Left ventricle myocardium inferior (tissue), 1 donor: ENCODE measurements at places on chromosomes 1 and 21. TPM values are rescaled to one million over a fixed set of nuclear protein-coding genes. Genes with fewer than 3 reads are reported as not detected.
A peak's percentile ranks its signal among the peaks of the same experiment; 100 is the strongest.

GRCh38 chr1:25807480-25808390, 7.7 kb downstream of the SELENON start:
- peaks cover 54% of the 10 kb centered on the region for H3K36me3 ChIP-seq
- peaks cover 82% of the 10 kb centered on the region for H3K4me1 ChIP-seq
- H3K27ac ChIP-seq: peak overlapping the region; percentile 83
- peak overlapping the region; percentile 43 for H3K4me3 ChIP-seq

DNA sequence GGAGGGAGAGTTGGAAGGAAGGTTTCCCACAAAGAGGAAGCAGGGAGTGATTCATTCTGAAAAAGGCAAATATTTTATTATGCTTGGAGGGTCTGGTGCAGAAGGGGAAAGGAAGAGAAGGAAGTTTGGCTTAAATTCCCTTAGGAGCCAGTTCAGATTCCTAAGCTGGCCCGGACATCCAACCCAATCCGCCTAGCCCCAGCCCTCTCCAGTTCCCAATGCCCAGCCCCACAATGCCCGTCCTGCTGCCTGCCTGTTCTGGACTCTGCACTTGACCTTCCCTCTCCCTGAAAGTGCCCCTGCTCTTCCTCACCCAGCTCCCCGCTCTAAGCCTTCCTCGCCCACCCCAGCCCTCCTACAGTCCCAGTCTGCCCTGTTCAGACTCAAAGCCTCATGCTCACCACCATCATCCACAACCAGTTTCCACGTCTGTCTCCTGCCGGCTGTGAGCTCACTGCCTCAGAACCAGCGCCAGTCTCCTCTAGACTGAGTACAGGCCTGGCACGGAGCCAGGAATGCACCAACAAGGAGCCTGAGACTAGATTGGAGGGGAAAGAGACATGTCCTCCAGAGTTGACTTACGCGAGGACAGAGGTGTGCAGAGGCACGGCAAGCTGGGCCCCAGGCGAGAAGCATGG, 18.9 kb downstream of the CAPN2 start:
- peak; percentile 72 for DNase-seq
- peaks cover 11% of the 10 kb centered on the region for H3K36me3 ChIP-seq
- H3K4me3 ChIP-seq: peak overlapping the region; percentile 21
- peaks cover 93% of the 10 kb centered on the region for H3K4me1 ChIP-seq

DNA sequence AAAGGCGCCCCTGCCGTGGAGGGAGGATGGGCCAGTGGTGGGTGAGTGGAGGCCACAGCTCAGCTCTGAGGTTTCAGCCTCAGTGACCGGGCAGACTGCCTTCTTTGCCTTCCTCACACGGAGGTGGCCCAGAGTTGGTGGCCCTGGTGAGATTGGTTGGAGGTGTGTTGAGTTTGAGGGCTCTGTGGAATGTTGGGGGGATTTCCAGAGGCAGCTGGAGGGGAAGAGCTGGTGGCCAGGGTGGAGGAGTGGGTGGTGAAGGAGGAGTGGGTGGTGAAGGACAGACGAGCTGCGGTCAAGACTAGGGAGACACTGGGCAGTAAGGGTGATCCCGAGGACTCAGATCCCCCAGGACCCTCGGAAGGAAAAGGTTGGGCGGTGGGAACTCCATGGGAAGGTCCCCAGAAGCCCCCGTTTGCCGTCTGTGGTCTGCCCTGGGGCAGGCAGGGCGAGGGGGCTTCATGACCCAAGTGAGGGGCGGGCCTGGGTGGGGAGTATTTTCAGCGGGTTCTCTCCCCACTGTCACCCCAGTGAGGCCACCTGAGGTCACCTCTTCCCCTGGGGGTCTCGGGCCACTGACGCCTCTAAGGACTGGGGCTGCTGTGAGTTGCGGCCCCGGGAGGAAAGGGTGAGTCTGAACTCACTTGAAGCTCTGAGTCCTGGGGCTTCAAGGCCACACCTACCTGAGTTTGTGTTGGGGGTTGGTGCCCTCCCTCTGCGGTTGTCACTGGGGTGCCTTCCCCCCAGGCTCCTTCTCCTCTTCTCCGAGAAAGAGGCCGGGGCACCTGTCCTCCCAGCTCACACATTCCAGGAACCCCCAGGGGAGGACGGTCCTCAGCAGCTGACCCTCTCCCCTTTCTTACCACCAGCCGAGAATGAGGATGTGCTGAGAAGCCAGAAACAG, 22.7 kb upstream of the PIK3CD start:
- no peaks in the 10 kb centered on the region for H3K36me3 ChIP-seq
- H3K4me3 ChIP-seq: no peak overlapping the region
- H3K27ac ChIP-seq: no peak overlapping the region
- H3K4me1 ChIP-seq: peaks cover 11% of the 10 kb centered on the region

GRCh38 chr1:172753964-172754363, 95.1 kb downstream of the FASLG start:
- no peaks in the 10 kb centered on the region for H3K36me3 ChIP-seq
- DNase-seq: no peak
- H3K4me3 ChIP-seq: no peak overlapping the region

GRCh38 chr1:207051191-207051943, at the start of gene YOD1:
Gene YOD1, minus strand, starts transcription at chr1:207051208. Its CDS starts 178 bp downstream, at chr1:207051030.
- no peak for DNase-seq
- H3K4me3 ChIP-seq: peak within 1 kb of the TSS; percentile 95

DNA sequence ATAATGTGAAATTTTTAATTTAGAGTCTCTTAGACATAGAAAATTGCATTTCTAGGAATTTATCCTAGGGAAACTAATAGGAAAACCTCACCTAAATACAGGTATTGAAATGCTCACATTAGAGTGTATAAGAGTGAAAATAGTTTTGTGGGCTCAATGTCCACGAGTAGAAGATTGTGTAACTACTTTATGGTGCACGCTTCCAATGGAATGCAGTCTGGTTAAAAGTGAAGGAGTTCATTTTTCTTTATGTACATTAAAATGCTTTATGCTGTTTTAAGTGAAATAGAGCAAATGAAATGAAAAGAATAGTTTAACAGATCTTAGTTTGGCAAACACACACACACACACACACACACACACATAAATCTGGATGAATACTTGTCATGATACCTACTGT, 278.2 kb downstream of the USP25 start:
- H3K36me3 ChIP-seq: no peaks in the 10 kb centered on the region
- no peak for DNase-seq
- H3K27ac ChIP-seq: no peak overlapping the region

DNA sequence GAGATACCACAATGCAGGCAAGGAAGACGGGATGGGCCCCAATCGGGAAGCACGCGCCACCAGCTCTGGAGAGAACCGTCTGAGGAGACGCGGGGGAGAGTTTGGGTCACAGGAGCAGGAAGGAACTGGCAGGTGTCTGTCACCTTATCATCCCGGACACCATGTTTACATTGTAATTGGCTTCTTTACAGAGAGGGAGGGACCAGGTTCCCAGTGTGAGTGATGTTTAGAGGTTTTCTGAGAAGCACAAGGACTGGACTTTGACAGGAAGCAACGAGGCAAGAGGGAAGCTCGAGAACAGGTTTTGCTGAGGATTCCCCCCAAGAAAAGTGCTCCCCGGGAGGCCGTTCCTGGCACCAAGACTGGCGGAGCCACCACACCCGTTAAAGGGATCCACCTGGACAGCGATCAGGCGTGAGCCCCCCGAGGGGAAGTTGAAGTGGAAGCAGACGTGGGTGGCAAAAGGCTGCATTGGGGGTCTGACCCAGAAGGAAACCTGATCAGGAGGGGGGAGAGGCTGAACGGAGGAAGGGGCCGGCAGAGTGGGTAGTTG, 957 bp downstream of the EPS15 start:
- peak; percentile 33 for DNase-seq
- peak overlapping the region; percentile 84 for H3K4me3 ChIP-seq
- H3K27me3 ChIP-seq: no peaks in the 10 kb centered on the region
- no peaks in the 10 kb centered on the region for H3K36me3 ChIP-seq
- H3K4me1 ChIP-seq: peaks cover 58% of the 10 kb centered on the region

DNA sequence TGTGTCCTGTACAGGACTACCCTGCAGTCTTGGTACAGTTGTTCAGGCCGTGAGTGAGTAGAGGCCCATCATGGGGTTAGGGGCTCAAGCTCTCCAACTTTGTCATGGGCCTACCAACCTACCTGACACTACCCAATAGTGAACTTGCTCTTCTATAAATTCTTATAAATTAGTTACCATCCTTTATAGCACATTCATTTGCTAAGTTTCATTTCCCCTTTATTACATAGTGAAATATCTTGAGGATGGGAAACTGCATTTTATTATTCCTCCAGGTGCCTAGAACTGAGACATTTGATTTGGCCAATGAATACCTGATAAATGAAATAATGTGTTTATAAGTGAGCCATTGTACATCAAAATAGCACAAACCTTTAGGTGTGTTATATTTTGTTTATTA, 9.1 kb upstream of the CTH start:
- H3K27ac ChIP-seq: no peak overlapping the region
- H3K4me3 ChIP-seq: no peak overlapping the region
- H3K36me3 ChIP-seq: no peaks in the 10 kb centered on the region
- H3K27me3 ChIP-seq: no peaks in the 10 kb centered on the region

DNA sequence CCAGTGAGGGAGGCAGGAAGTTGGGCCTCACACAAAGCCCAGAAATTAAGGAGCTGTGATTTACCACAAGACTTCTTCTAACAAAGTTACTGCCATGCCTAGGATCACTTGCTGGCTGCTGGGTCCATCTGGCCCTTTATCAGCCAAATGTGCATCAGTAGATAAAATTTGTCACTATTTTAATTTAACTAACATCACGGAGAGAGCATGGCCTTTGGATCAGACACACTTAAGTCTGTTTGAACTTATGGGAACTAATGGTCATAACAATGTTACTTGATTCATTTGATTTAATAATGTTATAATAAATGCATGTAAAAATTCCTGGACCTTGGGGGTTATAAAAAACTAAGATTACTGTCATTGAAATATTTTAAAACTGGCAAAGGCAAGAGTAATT, 67.2 kb upstream of the CCDC190 start:
- H3K27me3 ChIP-seq: no peaks in the 10 kb centered on the region
- DNase-seq: no peak
- no peaks in the 10 kb centered on the region for H3K4me1 ChIP-seq
- H3K36me3 ChIP-seq: no peaks in the 10 kb centered on the region

GRCh38 chr21:17387030-17387617, 125.7 kb upstream of the CXADR start:
- H3K36me3 ChIP-seq: no peaks in the 10 kb centered on the region
- DNase-seq: no peak
- H3K27me3 ChIP-seq: no peaks in the 10 kb centered on the region
- H3K4me3 ChIP-seq: no peak overlapping the region

- peak; percentile 19 for DNase-seq
- H3K4me1 ChIP-seq: peaks cover 17% of the 10 kb centered on the region
- peak overlapping the region; percentile 70 for H3K4me3 ChIP-seq
These were observed 18.3 kb upstream of the PLEKHA6 start for GRCh38 chr1:204377800-204378668.

- H3K27ac ChIP-seq: no peak overlapping the region
- H3K4me3 ChIP-seq: no peak overlapping the region
- H3K27me3 ChIP-seq: no peaks in the 10 kb centered on the region
- H3K4me1 ChIP-seq: peaks cover 5% of the 10 kb centered on the region
- H3K36me3 ChIP-seq: no peaks in the 10 kb centered on the region
These were observed 8.6 kb upstream of the FCMR start for GRCh38 chr1:206930210-206930798.

GRCh38 chr21:35138665-35139381, 89.7 kb upstream of the RUNX1 start:
- no peak overlapping the region for H3K27ac ChIP-seq
- H3K36me3 ChIP-seq: no peaks in the 10 kb centered on the region
- no peak overlapping the region for H3K4me3 ChIP-seq
- peaks cover 16% of the 10 kb centered on the region for H3K27me3 ChIP-seq

DNA sequence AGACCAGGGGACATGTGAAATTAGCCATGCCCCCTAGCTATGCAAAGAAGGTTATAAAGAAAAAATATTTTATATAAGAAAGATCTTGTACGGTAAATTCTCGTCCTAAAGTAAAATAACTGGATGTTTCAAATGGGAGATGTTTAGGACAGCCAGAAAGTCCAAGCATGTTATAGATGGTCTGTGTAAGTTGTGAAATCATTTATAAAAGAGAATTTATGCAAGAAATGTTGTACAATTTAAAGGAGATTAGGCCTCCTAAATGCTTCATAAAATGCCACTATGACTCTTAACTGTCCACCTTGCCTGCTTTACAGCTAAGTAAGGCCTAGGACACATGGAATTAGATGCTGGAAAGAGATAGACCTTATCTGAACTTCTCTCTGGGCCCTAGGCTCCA, 118.1 kb upstream of the POGK start:
- no peaks in the 10 kb centered on the region for H3K36me3 ChIP-seq

DNA sequence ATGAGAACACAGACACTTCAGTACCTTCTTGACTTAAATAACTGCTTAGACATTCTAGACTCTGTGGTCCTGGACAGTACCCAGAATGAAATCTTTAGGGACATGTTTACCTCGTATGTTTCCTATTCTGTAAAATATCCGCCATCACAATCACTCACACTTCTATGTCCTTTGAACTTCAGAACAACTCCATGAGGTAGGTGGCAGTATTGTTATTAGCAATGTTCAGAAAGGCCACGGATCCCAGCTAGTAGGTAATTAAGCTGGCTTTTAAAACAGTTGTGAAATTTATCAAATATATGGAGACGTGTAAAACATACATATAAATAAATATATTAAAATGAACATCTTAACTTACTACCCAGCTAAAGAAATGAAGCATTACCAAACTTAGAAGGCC, 83.4 kb downstream of the CACHD1 start:
- no peak overlapping the region for H3K4me3 ChIP-seq
- no peaks in the 10 kb centered on the region for H3K36me3 ChIP-seq
- H3K27ac ChIP-seq: no peak overlapping the region
- H3K4me1 ChIP-seq: peaks cover 14% of the 10 kb centered on the region
- DNase-seq: no peak

GRCh38 chr1:246008363-246008831, 498.7 kb downstream of the SMYD3 start:
- H3K4me1 ChIP-seq: no peaks in the 10 kb centered on the region
- no peak overlapping the region for H3K4me3 ChIP-seq
- H3K36me3 ChIP-seq: no peaks in the 10 kb centered on the region
- H3K27ac ChIP-seq: no peak overlapping the region

- no peak overlapping the region for H3K27ac ChIP-seq
- H3K4me3 ChIP-seq: no peak overlapping the region
- H3K27me3 ChIP-seq: peaks cover 8% of the 10 kb centered on the region
- no peaks in the 10 kb centered on the region for H3K4me1 ChIP-seq
- DNase-seq: no peak
These were observed 62.2 kb downstream of the GORAB start for GRCh38 chr1:170594066-170594626.

GRCh38 chr21:42025376-42026081, 15.4 kb upstream of the ZBTB21 start:
- DNase-seq: no peak
- H3K4me3 ChIP-seq: no peak overlapping the region
- H3K27ac ChIP-seq: no peak overlapping the region
- peaks cover 24% of the 10 kb centered on the region for H3K27me3 ChIP-seq
- H3K36me3 ChIP-seq: no peaks in the 10 kb centered on the region

GPR52 gene
- total RNA-seq: 0.91 TPM

LHX8 gene
- total RNA-seq: not detected

TFAP2E gene
- total RNA-seq: 0.30 TPM

FH gene
- total RNA-seq: 224 TPM

LCE1B gene
- total RNA-seq: not detected

PTCH2 gene
- total RNA-seq: 0.25 TPM

HOOK1 gene
- total RNA-seq: 4.0 TPM

IL10 gene
- total RNA-seq: 0.38 TPM
